ENCODE measurements at places on chromosomes 2 and 18.

DNA sequence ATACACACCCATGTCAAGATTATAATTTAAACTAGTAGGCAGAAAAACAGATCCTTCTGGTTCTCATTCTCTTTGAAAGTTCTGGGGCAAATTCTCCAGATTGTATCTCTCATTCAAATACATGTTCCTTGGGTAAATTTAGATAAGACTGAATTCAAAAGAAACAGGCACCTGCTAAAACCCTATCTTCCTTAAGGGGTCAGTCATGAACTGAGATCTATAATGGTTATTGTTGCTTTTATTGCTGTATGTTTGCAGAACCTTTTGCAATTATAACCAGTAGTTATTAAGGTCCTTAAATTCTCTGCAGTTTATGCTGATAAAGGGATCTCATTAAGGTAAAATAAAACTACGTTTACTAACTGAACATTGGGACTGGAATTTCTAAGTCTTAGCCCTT lies 83.5 kb downstream of the MYO5B start:
- no peak for DNase-seq

DNA sequence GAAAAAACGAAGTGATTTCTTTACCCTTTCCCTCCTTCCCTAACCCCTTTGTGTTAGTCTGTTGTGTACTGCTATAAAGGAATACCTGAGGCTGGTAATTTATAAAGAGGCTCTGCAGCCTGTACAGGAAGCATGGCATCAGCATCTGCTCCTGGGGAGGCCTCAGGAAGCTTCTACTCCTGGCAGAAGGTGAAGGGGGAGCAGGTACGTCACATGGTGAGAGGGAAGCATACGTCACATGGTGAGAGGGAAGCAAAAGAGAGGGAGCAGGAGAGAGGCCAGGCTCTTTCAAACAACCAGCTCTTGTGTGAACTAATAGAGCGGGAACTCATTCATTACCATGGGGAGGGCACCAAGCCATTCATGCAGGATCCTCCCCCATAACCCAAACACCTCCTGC lies 126.2 kb downstream of the CAPN13 start:
- no peak for DNase-seq

GRCh38 chr2:28420722-28421121 lies 28.1 kb downstream of the FOSL2 start:
- no peak for DNase-seq

DNA sequence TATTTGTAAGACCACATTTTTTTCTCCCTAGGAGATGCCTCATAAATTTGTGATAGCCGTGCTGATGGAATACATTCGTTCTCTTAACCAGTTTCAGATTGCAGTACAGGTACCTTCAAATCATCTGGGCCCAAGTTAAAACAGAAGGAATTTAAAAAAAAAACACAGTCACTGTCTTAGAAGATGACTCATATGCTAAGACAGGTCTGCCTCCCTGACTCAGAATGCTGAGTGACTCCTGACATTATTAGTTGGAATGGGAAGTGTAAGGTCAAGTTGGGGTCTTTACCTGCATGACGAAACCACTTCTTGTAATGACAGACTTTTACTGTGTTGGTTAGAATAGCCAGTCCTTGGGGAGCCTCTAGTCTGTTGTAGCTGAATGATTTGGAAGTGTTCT lies 26.3 kb downstream of the RMC1 start:
- DNase-seq = no peak

DNA sequence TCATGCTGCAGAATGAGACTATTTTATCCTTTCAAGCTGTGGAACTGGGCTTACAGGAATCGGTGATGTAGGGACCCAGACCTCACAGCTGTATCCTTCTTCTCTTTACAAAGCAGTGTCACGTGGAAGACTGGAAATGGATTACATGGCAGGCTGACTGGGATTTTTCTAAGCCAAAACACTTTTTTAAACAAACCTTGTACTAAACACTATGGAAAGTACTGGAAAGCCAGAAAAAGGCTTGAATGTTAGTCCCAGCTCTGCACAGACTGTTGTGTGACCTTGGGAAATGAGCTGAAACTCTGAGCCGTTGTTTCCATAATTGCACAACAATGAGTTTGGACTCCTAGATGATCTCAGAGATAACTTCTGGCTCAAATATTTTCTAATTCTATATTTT lies 7.6 kb upstream of the ADAM23 start:
- DNase-seq = no peak

Measured in germinal center (tissue), 1 donor.